NCI-H446 (cell line): ENCODE measurements at places on chromosomes 5 and 9.

- no peak for DNase-seq
Measured at GRCh38 chr5:158320934-158321333, 462.0 kb upstream of the CLINT1 start.

DNA sequence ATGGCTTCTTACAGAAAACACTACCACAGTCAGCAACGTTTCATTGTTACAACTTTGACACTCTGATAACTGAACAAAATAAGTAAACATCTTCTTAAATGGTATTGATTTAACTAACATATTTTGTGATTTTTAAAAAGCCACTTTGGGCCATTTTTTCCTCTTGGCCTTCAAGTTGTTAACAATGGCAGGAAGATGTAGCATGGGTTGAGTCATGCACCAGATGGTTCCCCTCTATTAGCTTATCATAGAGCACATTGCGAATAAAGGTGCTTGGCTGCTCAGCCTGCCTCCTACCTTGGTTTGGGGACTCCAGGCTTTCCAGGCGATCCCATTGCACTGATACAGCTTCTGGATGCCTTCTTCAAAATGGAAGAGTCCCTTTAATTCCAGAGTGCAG lies 24.1 kb upstream of the CER1 start:
- DNase-seq: no peak

- no peak for DNase-seq
Measured at GRCh38 chr5:147180751-147181150, 54.1 kb upstream of the STK32A start.

DNA sequence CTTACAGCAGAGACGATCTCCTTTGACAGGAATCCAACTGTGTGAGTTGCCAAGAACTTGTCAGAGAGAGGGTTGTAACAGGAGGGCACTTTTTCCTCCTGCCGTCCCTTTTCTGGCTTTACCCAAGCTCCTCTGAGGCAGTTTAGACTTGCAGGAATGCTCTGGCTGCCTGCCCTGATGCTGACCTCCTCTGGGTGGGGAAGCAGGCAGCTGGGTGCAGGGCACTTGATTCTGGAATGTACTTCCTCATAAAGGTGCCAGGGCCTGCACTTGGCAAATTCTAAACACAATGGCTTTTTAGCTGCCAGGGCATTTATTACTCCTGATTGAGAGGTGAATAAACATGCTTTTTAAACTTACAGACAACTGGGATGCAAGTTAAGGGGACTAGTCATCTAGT lies 190.4 kb downstream of the EPB41L4A start:
- peak; percentile 26 for DNase-seq

DNA sequence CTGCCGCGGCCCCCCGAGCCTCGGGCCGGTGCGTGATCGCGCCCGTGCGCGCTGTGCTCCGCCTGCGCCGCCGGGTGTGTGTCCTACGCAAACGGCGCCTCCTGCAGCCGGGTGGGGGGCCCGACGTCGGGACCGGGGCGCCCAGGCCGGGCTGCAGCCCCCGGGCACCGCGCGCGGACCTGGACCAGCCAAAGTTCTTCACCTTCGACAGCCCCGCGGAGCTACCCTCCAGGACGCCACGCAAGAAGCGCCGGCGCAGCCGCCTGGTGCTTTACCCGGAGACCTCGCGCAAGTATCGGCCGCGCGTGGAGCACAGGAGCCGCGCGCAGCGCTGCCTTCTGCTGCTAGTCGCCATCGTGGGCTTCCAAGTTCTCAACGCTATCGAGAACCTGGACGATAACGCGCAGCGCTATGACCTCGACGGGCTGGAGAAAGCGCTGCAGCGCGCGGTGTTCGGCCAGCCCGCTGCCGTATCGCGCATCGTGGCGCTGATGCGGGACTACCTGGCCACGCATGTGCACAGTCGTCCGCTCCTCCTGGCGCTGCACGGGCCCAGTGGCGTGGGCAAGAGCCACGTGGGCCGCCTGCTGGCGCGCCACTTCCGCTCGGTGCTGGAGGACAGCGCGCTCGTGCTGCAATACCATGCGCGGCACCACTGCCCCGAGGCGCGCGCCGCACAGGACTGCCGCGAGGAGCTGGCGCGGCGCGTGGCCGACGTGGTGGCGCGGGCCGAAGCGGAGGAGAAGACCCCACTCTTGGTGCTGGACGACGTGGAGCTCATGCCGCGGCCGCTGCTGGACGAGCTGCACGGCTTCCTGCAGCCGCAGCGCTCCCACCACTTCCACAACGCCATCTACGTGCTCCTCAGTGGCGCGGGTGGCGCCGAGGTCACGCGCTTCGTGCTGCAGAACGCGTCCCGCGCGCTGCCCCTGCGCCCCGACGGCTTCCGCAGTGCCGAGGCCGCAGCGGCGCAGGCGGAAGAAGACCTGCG lies 1.5 kb downstream of the TOR4A start:
- no peak for DNase-seq

- no peak for DNase-seq
Measured at GRCh38 chr5:109786206-109786855, 96.6 kb downstream of the MAN2A1 start.

DNA sequence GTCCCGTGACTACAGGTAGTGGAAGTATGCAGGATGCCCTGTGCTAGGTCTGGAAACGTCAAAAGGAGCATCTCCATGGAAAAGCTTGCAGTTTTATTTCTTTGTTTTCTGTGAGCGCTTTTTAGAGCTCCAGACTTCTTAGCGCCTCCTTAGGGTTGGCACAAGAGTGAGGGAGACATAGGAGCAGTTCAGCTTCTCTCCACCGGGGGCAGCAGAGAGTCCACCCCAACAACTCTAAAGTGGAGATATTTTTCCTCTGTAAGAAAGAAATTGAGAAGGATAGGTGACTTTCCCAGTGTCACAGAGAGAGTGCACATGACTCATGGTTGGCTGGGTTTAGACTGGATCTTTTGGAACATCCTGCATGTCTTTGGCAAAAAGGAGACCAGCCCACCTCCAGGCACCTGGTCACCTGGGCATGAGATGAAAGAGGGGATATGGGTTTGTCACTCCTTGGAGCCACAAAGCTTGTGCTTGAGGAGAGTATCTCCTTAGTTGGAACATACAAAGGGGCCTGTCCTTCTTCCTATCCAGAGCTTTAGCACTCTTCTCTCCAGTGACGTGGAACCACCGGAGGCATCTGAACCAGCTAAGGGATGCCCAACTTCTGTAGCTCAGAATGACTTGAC lies 637.7 kb downstream of the SEMA5A start:
- peak; percentile 1 for DNase-seq

DNA sequence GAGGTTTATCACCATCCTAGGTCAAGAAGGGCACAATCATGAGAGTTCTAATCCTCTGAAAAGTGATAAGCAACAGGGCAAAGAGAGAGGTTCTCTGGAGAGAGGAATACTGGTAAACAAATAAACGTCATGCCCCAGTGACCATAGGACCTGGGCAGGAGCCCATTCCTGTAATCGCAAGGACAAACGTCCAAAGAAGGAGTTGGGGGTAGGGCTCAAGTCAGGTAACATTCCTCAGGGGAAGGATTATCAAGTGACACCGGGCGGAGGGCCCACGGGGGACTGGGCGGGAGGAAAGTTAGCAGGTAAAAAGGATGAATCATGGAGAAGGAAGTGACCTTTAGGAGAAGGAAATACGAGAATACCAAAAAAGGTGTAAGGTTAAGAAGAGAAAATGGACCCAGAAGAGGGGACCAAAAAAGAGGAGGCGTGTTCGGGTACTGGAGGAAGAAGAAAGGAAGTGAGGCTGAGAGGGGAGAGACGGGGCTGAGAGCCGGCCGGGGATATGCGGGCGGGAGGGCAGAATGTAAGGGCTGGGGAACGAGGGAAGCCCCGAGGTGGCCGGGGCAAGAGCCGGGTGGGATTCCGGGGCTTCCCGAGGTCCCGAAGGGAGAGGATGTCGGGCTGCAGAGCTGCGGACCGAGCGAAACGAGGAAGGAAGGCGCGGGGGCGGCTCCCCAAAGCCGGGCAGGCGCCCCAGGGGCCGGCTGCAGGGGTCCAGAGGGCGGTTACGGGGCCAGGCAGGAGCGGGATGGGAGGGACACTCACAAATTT lies 583 bp downstream of the DIAPH1 start:
- DNase-seq: no peak

DNA sequence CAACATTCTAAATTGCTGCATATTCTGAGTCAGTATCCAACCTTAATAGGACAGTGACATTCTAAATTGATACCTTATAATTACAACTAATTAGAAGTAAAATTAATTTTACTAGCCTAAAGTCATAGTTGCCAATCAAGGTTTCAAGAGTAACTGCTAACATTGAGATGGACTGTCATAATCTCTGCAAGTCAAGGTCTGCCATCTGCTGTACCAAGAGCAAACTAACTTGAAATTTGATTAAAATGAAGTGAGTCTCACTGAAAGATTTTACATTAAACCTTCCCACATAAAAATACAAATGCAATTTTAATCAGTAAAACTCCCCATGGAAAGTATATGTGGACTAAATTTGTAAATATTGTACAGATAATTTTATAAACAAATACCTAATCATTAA lies 235.3 kb downstream of the PRDM9 start:
- no peak for DNase-seq

GRCh38 chr9:38208206-38208901 lies 139.3 kb upstream of the SHB start:
- DNase-seq: no peak

DNA sequence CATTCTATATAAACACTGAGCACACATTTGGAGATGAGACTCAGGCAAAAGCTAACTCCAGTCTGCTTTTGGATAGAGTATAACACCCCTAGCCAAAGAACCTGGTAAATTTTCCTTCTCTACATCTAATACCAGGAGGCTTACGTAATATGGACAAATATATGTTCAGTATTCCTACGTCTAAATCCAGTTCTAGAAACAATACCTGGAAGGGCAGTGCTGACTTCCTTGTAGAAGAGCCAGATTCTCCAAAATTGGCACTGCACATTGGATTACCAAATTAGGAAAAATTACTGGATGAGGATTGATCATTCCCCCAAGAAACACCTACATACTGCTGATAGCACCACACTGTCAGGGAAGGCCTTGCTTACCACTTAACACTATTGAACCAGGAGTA lies 247.4 kb downstream of the SAXO1 start:
- DNase-seq: no peak

DNA sequence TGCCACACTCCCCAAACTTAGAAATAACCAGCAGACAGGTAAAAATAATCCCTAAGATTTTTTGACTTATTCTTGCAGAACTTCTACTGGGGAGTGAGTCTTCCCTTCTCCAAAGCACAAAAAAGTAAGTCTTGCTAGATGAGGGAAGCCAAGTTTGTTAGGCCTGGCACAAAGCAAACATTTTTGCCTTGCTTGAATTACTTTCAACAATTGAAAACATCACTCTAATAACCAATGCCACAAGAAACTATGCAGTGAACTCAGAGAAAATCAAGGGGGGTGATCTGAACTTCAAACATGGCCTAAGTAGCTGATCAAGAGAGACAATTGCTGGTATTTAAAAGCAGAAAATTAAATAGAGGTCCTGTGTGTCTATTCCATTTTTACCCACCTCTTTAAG lies 123.6 kb upstream of the SLC1A3 start:
- no peak for DNase-seq

- DNase-seq: peak; percentile 6
Measured at GRCh38 chr5:131810510-131811249, 13.9 kb upstream of the FNIP1 start.

- DNase-seq: no peak
Measured at GRCh38 chr5:56413546-56413945, 180.4 kb upstream of the ANKRD55 start.
